Glutamatergic neuron (in vitro differentiated cells): ENCODE measurements at places on chromosomes 2 and 18. TPM values are rescaled to one million over a fixed set of nuclear protein-coding genes. Genes with fewer than 3 reads are reported as not detected.
A peak's percentile ranks its signal among the peaks of the same experiment; 100 is the strongest.

DNA sequence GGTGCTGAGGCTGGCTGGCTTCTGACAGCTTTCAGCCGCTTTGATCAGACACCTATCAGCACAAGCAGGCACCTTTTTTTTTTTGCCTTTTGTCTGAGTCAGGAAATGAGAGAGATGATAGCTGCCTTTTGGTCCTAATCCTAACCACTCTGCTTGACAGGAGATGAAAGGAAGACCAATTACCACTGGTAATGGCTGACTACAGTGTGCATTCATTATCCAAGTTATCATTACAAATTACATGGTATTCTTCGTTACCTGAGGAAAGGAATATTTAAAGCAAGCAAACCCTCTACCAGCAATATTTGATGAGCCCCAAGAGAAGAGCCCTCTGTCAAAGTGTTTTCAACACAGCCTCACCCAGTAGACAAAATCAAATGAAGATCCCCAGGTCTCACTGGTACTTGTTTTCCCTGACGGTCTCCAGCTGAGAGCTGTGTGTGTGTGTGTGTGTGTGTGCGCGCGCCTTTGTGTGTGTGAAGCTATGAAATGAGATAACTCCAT, 925.7 kb downstream of the DCDC2C start:
- peaks cover 6% of the 10 kb centered on the region for H3K4me1 ChIP-seq
- DNase-seq = peak; percentile 23
- H3K27ac ChIP-seq = no peak overlapping the region

DNA sequence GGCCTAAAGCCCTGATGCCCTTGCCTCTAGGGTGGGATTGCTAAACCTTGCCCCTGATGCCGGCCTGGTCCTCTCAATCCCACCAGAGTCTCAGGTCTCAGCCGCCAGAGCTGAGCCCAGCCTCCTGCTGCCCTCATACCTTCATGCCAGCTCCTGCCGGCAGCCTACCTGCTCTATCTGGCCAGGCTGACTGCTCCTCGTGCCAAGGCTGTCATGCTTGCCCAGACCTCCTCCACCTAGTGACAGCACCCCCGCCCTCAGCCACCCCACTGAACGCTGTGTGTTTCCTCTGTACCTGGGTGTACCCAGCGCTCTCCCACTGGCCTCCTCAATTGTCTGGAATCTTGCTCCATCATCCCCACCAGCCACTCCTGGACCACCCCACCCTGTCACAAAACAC, 120.1 kb downstream of the CACNB4 start:
- no peak overlapping the region for H3K27ac ChIP-seq
- H3K36me3 ChIP-seq = no peaks in the 10 kb centered on the region
- H3K4me3 ChIP-seq = no peak overlapping the region
- peaks cover 6% of the 10 kb centered on the region for H3K4me1 ChIP-seq

GRCh38 chr18:57910817-57911216, 107.7 kb upstream of the ATP8B1 start:
- H3K36me3 ChIP-seq = no peaks in the 10 kb centered on the region
- H3K4me1 ChIP-seq = peaks cover 19% of the 10 kb centered on the region
- H3K27ac ChIP-seq = no peak overlapping the region
- H3K4me3 ChIP-seq = no peak overlapping the region
- H3K27me3 ChIP-seq = peaks cover 4% of the 10 kb centered on the region

GRCh38 chr2:200306931-200307723, 634 bp downstream of the SPATS2L start:
- H3K27ac ChIP-seq = peak overlapping the region; percentile 85
- H3K27me3 ChIP-seq = peaks cover 4% of the 10 kb centered on the region
- H3K4me3 ChIP-seq = peak overlapping the region; percentile 88
- no peaks in the 10 kb centered on the region for H3K36me3 ChIP-seq
- peaks cover 30% of the 10 kb centered on the region for H3K4me1 ChIP-seq
- DNase-seq = peak; percentile 62

GRCh38 chr2:213171147-213171546, 19.7 kb upstream of the IKZF2 start:
- no peak overlapping the region for H3K4me3 ChIP-seq
- no peak for DNase-seq
- H3K4me1 ChIP-seq = no peaks in the 10 kb centered on the region
- no peaks in the 10 kb centered on the region for H3K36me3 ChIP-seq

Gene LINC00305
- not detected for total RNA-seq

Gene DSEL
- 12.2 TPM for total RNA-seq

Gene TP53I3
- 38.0 TPM for total RNA-seq
